ENCODE measurements at places on chromosomes 11 and 22.

DNA sequence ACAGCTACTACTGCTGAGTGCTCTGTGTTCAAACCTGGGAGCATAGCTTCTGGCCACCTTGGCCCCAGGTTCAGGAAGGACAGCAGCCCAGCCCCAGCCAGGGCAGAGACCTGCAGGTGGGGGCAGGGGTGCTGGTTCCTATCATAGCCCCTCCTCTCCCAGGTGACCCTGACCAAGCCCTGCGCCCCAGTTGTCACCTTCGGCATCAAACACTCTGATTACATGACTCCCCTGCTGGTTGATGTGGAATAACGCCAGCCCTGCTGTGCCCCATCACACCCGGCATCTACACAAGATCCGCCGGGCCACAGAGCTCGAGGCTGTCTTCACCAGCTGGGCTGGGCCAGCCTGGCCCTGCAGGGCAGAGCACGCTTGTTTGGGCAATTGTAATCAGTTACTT, 6.9 kb downstream of the SCGB1C1 start:
- no peak for DNase-seq

DNA sequence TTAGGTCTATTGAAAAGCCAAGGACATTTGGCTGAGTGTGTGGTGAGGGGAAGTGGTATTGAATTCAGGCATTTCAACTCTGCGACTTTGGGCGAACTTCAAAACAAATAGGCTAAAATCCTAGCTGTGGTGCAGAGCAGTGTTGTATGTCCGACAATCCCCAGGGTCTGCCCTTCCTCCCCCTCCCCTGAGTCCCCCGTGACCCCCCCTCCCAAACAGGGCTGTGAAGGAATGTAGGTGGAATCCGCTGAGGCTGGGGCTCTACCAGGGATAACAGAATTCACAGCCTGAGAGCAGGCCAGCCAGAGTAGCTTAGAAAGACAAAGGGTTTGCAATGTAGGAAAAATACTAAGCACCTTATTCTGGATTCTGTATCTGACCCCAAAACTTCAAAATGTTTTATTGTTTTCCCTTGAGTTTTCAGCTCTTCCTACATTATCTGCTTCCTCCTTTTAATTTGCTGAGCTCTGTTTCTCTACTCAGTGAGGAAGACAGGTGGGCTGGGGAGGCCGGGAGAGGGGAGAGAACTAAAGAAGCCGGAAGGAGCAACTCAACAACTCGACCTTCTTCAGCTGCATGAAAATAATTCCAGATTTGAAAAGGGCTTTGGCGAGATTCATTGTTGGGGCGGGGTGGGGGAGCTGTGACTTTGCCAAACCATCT, 315.2 kb downstream of the BLID start:
- no peak for DNase-seq

DNA sequence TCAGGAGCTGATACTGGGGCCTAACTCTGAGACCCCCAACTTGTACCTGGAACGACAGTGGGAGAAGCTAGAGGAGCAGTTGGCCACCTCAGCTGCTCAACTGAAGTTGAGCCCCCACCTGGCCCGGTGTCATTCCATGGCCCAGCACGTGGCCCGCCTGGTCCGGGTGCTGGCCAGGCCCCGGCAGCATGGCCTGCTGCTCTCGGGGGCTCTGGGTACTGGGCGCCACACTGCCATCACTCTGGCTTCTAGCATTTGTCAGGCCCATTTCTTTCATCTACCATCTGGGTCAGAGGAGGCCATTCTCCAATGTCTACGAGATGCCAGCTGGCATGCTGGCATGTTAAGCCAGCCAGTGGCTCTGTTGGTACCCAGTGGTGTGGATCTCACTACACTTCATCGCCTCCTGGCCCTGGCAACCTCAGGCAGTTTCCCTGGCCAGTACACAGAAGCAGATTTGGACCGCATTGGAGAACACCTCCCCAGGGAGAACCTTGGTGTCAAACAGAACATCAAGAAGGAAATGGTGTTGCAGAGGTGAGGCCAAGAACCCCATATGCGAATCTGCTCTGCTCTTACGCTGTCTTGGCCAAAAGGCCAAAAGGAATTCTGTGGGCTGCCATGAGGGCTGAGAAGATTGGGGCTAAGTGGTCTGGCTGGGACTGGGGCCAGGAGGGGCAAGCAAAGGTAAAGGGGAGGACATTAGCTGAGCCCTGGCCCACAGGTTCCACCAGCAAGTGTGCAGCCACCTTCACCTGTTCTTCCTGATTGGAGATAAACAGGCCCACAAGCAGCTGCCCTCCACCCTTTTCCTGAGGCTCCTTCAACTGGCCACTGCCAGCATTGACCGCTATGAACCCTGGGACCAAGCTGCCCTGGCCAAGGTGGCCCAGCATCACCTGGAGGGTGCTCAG, 45.4 kb downstream of the RRP8 start:
- DNase-seq = no peak

- no peak for DNase-seq
These were observed 541.2 kb downstream of the MIAT start for GRCh38 chr22:27198518-27199035.

DNA sequence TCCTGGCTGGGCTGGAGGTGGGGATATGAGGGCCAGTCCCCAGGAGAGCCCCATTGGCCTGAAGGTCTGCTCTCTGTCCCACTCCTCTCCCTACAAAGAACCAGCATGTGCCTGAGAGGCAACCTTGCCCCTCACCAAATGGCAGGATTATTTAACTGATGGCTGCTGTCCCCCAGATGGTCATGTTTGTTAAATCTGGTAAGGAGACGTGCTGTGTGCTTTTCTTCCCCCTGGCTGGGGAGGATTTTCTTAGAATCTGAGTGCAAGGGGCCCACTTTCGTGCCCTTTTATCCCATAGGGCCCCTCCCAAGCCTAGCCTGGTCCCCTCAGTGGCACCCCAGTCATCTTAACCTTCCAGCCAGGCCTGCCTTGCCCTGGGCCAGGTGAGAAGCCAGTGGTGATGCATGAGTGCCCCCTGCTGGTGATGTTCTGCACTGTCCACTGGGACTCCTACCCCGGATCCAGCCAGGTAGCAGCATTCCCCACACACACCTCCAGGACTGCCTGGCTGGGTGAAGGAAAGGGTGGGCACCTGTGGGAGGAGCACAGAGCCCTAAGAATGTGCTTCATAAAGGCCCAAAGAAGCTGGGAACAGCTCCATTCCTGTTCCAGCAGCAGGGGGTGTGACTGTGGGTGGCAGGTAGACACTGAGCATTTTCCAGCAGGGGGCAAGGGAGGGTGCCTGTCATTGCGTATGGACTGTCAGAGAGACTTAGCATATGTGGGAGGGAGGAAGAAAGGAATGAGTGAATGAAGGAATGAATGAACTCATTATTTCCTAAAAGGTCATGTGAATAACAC, 28.9 kb downstream of the MFNG start:
- peak; percentile 62 for DNase-seq

DNA sequence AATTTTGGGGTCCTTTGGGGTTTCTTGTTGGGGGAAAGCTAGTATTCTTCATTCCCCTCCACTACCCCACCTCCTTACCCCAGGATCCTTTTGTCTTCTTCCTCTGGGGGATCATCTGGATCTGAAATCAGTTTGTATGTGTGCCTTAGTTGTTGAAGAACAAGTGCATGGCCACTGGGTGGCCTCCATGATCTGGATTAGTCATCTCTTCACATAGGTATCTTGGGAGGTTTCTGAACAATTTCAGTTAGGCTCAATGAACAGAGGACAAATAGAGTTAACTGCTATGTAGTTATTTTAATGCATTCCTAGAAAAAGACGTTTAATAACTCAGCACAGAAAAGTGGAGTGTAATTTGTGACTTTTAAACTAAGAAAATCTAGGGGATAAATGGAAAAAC, 7.1 kb upstream of the VWA5A start:
- DNase-seq = no peak

GRCh38 chr11:8192016-8192895, 23.4 kb upstream of the RIC3 start:
- DNase-seq = peak; percentile 46

- DNase-seq = no peak
These were observed 6.2 kb downstream of the SOX6 start for GRCh38 chr11:16350125-16350524.

DNA sequence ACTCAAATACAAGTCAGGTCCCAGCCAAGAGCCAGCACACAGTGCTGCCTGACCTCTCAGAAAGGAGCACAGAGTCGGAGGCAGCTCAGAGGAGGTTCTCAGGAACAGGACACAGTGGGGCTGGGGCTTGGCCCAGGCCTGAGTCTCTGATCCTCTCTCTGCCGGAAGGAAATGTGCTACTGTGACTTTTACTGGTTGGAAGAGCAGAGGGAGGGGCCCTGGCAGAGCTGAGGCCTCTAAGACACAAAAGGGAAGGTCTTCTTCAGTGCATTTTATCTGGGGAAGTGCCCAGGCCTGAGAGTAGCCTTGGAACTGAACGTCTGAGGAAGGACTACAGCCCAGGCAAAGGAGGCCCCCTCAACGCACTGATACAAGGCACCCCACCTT, 16.2 kb upstream of the CASTOR1 start:
- no peak for DNase-seq

GRCh38 chr11:89490981-89491690, at the start of gene NOX4:
Gene NOX4, minus strand, starts transcription at chr11:89491375. Its CDS starts 129 bp downstream, at chr11:89491246.
- no peak for DNase-seq

DNA sequence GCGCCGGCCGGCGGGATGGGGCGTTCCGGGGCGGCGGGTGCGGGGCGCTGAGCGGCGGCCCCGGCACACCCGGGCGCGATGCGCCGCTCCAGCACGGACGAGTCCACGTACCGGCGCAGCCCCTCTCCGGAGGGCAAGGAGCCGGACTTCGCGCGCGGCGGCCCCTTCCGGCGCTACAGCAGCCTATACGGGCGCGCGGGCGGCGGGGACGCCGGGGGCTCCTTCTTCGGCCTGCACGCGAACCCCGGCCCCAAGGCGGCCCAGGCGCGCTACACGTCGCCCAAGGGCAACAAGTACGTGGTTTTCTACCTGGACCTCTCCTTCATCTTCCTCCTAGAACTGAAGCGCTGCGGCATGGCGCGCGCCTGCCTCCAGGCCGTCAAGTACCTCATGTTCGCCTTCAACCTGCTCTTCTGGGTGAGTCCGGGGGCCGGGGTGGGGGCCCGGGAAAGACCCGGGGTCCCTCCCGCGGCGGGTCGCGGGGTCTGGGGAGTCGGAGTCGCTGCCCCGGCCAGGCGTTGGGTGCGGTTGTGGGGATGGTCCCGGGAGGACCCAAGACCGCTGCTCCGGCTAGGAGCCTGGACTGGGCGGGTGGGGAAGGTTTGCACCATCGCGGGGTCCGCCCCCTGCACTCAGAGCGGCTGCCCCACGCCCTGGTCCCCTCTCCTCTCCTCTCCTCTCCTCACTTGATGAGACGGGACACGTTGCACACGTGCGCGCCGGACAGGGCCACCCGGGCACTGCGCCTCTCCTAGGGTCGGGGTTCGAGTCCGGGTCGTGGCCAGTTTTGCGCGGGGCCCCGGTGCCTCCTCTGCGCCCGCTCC, 7.5 kb downstream of the TSPAN4 start:
- no peak for DNase-seq

DNA sequence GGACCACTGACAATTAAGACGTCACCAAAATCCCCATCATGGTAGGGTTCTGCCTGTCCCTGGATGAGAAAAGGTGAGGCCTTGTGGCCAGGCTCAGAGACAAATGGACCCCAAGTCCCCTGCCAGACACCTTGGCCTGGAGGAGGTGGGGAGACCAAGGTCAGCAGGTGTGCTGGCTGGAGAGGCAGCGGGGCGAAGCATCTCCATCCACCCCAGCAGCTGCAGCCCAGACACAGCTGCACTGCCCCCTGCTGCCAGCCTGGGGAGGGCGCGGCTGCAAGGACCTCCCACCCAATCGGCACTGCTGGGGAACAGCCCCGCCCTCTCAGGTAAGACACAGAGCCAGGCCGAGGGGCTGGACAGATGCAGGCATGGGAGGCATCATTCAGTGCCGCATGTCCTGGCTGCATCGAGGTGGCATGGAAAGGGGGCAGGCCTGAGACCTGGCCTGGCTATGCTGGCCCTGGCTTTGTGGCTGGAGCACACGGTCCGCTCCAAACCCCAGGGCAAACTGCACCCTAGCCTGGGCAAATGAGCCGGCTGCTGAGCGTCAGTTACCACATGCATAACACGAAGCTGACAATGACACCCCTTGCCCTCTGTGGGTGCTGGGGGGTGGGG, 12.2 kb upstream of the MFNG start:
- DNase-seq = no peak

- DNase-seq = no peak
These were observed 38.0 kb upstream of the AMOTL1 start for GRCh38 chr11:94730153-94730552.

- peak; percentile 57 for DNase-seq
These were observed 38.2 kb upstream of the WEE1 start for GRCh38 chr11:9535189-9535781.

- no peak for DNase-seq
These were observed 149.4 kb upstream of the SNX19 start for GRCh38 chr11:131065435-131066413.

GRCh38 chr11:115636753-115637527, 132.7 kb upstream of the CADM1 start:
- no peak for DNase-seq

- no peak for DNase-seq
These were observed 18.4 kb upstream of the MYOD1 start for GRCh38 chr11:17700991-17701390.

- DNase-seq = no peak
These were observed 123.5 kb downstream of the UVRAG start for GRCh38 chr11:75938543-75938942.

DNA sequence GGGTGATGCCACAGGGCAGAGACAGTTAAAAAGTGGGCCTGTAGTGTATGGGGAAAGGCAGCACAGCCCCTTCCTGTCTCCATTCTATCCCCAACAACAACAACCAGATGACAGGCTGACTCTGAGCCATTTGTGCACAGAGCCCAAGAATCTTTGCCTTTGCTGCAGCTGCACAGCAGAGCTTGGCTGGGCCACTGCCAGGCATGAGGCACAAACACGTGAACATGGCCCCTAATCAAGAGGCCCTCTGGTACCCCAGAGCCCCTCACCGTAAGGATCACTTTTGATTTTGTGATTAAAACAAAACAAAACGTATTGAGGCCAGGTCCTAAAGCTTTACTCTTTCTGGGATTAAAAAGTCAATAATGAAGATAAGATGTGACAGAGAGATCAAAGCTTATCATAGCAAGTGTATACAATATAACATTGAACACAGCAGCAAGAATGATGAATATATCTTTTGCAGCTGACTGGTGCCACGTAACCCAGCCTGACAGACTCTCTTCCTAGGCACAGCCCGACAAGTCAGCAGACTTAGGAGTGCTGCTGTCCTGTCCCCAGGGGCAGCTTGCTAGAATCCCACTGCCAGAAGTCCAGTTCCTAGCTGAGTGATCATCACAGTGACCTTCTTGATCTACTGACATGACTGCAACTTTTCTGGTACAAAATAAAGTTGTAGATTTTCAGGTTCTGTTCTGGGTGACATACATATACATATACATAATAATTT, 117.8 kb downstream of the SERGEF start:
- DNase-seq = no peak

DNA sequence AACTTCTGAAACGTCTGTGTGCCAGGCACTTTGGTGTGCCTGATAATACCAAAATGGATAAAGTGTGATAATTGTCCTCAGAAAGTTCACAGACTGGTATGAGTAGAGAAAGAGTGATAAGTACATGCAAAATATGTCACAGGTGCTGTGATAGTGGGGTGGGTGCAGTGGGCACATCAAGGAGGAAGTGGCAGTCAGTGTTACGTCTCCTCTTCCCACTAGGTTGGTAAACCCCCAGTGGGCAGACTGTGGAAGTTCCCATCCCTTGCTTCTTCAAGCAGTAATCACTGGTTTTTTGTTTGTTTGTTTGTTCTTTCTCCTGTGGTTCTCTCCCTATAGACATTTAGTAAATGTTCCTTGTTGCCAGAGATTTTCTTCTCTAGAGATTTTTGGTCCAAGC, 5.4 kb downstream of the RNF121 start:
- DNase-seq = no peak

Measured in stimulated activated CD4-positive, alpha-beta T cell treated with anti-CD3 and anti-CD28 coated beads, Interleukin-12 subunit alpha, Interleukin-12 subunit beta, amount 100 ng/mL, for 24 hours (primary cell).